T-helper 22 cell (primary cell): ENCODE measurements at places on chromosomes 5 and 9.

GRCh38 chr9:118083161-118083560, 379.0 kb downstream of the TLR4 start:
- no peak for DNase-seq

- DNase-seq = no peak
Observed at GRCh38 chr9:14482856-14483255, 168.9 kb upstream of the NFIB start.

DNA sequence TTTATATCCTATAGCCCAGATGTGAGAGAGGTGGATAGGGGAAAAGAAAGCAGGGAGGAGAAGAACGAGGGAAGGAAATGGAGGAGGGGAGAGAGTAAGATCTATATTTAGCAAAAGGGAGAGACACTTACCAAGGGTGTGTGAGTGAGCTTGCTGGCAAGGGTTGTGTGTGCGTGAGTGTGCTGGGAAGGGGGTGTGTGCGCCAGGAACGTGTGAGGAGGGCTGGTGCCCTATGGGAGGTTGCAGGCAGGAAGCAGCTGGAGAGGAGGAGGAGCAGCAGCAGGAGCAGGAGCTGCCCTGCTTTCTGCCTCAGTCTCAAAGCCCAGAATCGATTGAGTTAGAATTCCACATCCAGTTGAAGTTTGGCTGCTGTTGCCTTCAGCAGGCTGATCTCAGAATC, 148.3 kb upstream of the RUSC2 start:
- no peak for DNase-seq

GRCh38 chr5:138336952-138337684, 948 bp upstream of the FAM53C start:
- DNase-seq = peak; percentile 65

- DNase-seq = no peak
Observed at GRCh38 chr5:179624841-179625271, 1.4 kb upstream of the HNRNPH1 start.

GRCh38 chr5:81315336-81315735, 13.9 kb downstream of the ZCCHC9 start:
- no peak for DNase-seq

DNA sequence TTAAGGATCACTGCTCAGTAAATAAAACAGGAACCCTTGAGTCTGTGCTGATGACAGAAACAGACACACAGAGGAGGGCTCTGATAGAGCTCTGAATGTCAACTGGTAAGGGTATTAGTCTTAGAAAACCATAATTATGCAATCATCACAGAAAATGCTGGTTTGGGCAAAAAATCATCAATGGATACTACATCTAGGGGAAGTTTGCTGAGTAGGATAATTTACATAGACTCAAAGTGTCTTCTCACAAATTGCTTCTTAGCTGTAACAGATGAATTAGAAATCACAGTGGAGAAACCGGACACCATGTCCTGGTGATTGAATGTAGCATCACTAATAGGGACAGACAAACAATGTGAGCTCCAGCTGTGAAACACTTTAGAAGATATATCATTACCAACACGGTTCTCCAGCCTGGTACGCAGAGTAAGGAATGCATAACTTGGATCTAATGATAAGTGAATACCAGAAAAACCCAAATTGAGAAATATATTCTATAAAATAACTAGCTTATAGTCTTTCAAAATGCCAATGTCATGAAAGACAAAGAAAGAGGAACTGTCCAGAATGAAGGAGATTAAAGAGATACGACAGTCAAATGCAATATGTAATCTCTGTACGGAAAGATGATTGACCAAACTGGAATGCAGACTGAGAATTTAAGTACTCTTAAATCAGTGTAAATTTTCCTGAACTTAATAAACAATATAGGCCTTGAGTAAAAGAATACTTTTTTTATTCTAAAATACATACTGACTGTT, 17.3 kb downstream of the CHD1 start:
- DNase-seq = no peak

DNA sequence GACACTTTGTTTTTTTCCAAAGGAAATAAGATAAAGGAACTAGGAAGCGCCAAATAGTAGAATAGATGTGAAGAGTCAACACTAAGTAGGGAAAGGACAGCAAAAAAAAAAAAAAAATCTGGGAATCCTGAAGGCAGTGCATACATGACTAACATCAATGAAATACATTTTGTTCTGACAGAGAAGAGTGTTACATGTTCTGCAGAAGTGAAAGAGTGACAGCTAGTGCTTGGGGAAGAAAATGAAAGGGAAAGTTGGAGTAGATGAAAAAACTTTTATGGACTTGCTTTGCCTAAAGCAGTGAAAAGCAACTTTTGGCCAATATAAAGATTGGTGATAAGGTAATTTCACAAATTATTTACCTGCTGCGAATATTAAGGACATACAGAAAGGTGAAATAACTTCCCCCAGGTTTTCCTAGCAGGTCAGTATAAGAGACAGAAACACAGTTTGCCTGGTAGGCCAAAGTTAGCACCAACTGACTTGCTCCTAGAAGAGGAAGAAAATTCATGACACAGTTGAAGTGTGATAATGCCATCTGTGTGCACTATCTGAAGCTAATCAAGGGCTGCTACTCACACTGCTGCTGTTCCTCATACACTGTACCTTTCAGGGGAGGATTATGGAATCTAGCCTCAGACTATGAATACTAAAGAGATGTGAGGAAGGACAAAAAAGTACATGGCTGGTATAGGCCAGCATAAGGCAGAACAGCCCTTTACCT, 38.6 kb downstream of the RANBP6 start:
- no peak for DNase-seq

DNA sequence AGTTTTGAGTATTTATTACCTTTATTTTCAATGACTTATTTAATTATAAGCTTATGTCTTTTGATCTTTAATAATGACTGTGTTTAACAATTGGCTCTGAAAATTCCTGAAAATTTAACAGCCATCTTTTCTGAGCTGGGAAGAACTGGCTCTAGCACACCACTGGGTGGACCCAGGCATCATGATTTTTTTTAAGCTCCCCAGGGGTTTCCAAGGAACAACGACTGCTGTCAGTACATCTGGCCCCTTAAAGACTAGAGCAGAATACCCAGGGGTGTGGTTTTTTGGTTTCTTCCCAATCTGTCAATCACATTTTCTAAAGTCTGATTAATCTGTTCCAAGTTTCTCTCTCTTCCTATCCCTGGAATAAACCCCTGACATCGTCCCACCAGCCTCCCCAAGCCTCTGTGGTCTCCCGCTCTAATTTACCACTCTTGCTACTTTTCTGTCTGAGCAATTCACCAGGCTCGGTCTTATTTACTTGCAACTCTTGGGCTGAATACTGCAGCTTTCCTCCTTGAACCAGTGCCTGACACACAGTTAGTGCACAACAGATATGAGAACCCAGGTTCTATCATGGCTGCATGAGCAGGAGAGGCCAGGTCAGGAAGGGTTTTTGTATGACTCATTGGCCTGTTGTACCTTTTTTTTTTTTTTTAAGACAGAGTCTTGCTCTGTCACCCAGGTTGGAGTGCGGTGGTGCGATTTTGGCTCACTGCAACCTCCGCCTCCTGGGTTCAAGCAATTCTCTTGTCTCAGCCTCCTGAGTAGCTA, 321.9 kb downstream of the ZSWIM6 start:
- DNase-seq = no peak

GRCh38 chr5:177103523-177104253, 17.0 kb downstream of the FGFR4 start:
- no peak for DNase-seq

GRCh38 chr5:119031011-119031886, 39.6 kb upstream of the DMXL1 start:
- DNase-seq = no peak

DNA sequence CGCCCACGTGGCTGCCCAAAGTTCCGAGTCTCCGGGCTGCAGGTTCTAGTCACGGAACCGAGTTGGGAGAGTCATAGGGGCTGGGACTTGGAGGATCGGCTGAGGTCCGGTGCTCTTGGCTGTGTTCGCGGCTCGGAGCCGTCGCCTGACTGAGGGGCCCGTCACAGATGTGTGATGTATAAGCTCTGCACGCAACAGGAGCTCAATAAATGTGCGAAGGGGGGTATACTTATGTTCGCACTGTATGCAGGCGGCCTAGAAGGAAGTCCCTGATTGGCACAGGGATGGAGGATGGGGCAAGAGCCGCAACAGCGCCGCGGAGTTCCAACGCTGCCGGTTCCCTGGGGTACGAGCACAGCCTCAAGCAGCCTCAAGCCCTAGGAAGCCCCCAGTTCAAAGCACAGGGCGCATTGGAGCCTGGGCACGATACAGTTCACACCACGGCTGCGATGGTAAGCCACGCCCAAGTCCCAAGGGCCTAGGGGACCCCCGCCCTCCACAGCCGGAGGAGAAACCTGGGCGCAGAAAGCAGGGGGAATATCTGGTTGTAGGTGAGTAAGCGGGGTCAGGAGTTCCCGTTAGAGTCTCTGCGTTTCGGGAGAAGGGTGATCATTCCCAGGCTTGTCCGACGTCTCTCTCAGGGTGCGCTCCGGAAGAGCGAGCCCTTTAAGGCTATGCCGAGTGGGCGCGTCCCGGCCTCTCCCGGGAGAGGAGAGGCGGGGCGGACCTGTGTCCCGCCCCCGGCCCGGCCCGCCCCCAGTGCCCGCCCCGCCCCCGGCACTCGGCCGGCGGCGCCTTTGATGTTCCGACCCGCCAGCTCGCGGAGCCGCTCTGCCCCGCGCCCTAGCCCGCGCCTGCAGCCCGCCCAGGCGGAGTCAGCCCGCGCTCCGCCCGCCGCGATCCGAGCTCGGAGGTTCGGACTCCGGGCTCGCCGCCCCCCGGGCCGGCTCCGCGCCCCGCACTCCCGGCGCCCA, at the start of gene TCF7:
Gene TCF7 (plus strand): TSS at position 780 of the 974 bp plus-strand sequence. CDS start 226 bp downstream, outside the sequence.
- DNase-seq = peak; percentile 66

GRCh38 chr5:131322926-131323325, 59.1 kb downstream of the CDC42SE2 start:
- no peak for DNase-seq

DNA sequence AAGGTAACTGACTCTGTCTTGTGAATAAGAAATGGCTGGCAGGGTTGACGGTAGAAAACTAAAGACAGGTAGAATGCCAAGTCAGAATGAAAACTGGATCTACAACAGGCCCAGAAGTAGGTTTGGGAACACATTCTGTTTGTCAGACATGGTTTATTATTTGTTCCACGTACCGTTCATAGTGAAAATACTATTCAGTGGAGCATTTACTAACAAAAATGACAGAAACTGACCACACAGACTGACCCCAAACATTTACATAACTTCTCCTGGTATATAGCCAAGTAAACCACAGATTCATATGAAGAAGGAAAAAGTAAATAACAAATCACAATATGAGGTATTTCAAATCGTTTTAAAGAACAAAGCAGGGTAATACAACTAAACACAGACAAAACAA, 73.7 kb downstream of the SLC38A9 start:
- DNase-seq = no peak

DNA sequence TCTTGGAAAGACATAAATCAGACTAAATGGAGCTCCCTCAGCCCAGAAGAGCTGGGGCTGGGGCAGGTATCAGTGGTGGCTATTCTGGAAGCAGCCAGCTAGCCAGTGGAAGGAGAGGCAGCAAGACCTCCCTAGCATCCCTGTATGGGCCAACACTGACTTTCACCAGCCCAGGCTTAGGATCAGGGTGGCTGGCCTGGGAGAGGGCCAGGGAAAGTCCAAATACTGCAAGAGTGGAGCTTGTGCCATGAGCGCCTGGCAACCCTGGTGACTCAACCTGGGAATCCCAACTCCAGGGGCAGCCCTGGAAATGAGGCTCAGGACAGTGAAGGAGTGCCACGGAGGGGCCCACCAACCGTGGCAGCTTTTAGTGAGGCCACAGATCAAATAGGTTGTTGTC, 7.6 kb upstream of the IRF1 start:
- DNase-seq = no peak

DNA sequence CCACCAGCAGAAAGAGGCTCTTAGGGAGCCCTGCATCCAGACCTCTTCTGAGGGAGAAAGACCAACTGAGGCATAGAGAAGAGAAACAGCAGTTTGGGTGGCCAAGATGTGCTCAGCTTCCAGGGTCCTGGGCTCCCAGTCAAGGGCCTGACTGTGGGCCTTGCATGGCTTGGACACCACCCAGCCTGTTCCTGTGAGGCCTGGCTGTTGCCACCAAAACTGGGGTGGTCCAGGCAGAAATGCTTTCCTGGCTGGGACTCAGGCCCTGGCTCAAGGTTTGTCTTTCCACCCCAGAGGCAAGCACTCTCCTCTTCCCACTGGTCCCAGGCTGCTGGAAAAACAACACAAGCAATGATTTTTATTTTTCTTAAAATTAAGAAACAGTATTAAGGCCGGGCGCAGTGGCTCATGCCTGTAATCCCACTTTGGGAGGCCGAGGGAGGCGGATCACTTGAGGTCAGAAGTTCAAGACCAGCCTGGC, 13.3 kb downstream of the MYOZ3 start:
- no peak for DNase-seq

DNA sequence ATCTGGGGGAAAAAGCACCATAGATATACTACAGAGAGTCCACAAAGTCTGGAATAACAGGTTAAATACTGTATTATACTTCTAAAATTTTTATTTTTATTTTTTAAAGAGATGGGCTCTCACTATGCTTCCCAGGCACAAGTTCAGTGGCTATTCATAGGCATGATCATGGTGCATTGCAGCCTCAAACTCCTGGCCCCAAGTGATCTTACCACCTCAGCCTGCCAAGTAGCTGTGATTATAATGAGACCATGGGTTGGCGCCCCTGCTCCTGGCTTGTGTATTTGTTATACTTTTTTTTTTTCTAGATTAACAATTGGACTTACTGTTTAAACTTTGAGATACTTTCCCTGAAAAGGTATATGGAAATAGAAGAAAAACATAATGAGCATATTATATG, 25.9 kb downstream of the ERBIN start:
- no peak for DNase-seq

DNA sequence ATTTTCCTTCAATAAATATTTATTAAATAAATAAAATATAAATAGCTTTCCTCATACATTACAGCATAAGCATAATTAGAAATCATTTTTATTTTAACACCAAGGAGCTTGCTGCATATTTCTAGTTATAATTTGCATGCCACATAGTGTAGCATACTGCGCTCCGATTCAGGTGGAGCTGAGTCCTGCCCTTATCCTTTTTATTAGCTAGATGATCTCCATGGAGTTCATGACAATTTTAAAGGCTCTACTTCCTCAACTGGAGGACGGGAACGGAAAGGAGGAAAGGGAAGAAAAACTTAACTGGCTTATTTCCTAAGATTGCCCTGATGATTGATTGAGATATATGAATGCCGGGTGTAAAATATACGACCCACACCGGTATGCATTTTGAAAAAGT, 385.2 kb downstream of the PLK2 start:
- DNase-seq = no peak

DNA sequence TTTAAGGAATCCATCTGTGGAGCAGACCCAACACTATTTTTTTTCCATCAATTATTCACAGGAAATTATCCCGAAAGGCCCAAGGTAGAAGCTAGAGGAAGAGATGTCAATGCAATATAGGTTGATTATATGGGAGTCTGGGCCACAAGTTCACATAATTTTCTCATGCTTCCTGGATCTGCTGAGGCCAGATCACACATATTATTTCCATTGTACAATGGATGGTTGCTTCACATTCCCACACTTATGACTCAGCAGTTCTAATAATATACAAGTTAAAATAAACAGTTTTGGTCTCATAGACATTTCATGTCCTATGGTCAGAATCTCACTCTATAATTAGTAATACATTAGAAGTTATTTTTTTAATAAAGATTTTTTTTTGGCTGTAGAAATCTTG, 66.0 kb upstream of the PTPRD start:
- DNase-seq = no peak
